Right atrium auricular region (tissue), 2 donors: ENCODE measurements at places on chromosomes 3 and 15.

DNA sequence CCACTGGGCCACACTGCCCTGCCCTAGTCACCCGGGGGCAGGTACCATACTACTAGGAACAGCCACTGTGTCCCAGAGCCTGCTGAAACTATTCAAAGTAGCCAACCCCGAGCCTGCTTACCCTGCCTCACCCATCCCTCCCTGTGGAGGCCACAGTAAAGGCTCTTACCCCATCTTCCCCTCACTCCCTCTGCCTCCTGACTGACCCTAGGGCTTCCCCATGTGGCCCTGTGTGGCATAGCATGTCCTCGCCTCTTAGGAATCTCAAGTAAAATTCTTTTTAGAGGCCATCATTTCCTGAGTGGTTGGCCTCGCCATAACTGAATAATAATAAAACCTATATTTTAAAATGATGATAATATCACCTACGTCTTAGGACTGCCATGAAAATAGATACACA is 112.2 kb upstream of the SLC6A11 start:
- DNase-seq, result no peak

DNA sequence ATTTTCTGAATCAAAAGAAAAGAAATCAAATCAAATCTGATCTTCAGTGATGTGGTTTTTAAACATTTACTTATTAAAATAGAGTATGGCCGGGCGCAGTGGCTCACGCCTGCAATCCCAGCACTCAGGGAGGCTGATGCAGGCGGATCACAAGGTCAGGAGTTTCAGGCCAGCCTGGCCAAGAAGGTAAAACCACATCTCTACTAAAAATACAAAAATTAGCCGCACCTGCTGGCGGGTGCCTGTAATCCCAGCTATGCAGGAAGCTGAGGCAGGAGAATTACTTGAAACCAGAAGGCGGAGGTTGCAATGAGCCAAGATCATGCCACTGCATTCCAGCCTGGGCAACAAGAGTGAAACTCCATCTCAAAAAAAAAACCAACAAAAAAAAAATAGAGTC is 169.1 kb downstream of the ULK4 start:
- no peak for DNase-seq

- DNase-seq, result no peak
Observed at GRCh38 chr3:183378008-183378407, 50.4 kb downstream of the MCF2L2 start.

DNA sequence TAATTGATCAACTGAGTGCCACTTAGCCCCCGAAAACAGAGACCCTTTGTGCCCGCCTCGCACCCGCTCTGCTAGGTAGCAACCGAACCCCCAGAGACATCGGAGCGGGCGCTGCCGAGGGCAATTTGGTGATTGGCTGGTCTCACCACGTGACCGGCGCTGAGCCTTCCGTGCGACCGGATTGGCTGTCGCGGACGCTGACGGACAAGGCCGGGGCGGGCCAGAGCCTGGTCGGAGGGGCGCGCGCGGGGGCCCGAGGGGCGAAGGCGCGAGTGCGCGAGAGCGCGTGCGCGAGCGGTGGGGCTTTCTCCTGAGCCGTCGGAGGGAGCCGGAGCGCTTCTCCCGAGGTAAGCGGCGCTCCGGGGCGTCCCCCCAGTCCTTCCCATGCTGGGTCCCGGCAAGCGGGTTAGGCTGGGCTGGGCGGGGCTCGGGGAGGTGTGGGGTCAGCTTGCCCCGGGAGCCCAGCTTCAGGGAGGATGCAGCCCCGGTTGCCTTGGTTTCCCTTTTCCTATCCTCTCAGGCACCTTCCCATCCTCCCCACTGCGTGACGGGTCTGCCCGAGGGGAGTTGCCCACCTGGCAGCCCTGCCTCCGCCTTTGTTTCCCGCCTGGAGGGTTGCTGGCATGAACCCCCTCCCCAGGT is at the start of gene TMEM108:
TMEM108 (plus strand) TSS at position 303 of the 642 bp plus-strand sequence.
- peak; percentile 85 for DNase-seq

GRCh38 chr3:168322941-168323340 is 227.2 kb upstream of the GOLIM4 start:
- DNase-seq, result no peak

DNA sequence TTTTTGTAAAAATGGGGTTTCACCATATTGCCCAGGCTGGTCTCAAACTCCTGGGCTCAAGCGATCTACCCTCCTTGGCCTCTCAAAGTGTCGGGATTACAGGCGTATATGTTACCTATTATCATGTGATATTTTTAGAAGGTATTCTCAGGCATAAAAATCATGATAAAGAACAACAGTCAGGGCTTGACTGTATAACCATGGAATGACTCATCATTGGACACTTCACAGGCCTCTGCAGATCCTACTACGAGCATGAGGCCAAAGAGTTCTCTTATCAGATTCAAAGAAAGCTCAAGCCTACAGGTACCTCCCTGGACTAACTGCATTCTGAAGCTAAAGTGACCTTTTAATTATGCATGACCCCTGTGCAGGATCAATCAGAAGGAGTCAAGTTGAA is 91.7 kb upstream of the PRICKLE2 start:
- DNase-seq, result no peak
